ENCODE measurements at places on chromosomes 2 and 18.

DNA sequence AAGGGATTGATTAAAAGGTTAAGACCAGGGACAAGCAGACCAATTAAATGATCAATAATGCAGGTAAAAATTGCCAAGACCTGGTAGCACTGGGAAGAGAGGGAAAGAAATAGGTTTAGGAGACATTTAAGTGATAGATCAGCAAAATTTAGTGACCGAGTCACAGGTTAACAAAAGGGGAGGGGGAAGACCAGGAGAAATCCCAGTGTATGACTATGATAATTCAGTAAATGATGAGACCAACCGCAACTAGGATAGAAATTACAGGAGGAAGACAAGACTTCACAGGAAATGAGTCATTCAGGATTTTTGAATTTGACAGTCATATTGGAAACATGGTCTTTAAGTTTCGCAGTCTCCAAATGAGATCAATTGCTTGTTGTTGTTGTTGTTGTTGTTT is 62.9 kb downstream of the COBLL1 start:
- DNase-seq = no peak

DNA sequence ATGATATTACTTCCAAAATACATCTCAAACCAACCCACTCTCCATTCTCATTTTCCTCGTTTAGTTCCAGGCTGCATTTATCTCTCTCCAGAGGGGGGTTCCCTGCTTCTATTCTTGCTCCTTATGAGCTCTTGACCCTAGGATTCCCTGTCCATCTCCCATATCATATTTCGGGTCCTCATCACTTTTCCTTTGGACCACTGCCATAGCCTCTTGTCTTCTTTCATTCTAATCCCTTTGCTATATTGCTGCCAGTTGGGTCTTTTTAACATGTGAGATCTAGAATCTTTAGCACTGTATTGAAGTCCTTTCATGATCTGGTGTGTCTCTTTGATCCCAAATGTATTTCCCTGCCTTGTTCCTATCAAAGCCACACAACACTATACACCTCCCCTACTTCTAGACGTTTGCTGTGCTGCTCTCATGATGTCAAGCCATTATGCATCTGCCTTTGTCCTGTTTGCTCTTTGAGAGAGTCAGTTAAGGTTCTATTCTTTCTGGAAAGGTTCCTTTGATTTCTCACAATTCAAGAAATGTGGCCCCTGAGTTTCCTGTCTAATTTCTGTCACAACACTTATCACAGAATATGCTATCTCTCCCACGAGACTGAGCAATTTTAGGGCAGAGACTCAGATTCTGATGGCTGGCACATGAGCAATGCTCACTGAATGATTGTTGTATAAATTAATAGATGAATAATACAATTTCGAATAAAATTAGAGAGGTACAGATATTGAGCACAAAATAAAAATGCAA is 43.2 kb upstream of the SESTD1 start:
- no peak for DNase-seq

- DNase-seq = no peak
Measured at GRCh38 chr2:29495536-29496060, 380.4 kb downstream of the CLIP4 start.

GRCh38 chr2:56812432-56812831 is 628.6 kb downstream of the CCDC85A start:
- DNase-seq = no peak

DNA sequence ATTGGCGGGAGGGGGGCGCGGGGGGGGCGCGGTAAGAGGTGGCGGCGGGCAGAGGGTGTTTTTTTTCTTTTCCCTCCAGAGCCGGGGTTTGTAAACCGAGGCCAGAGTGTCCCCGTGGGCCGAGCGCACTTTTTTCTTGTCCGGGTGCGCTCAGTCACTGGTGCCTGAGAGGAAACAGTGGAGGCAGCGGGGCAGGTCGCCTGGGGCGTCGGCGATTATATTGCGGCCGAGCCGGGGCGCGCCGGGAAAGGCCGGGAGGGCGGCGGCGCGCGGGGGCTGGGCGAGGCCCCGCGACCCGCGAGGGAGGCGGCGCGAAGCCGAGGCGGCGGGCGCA is 275 bp downstream of the HOXD8 start:
- no peak for DNase-seq

DNA sequence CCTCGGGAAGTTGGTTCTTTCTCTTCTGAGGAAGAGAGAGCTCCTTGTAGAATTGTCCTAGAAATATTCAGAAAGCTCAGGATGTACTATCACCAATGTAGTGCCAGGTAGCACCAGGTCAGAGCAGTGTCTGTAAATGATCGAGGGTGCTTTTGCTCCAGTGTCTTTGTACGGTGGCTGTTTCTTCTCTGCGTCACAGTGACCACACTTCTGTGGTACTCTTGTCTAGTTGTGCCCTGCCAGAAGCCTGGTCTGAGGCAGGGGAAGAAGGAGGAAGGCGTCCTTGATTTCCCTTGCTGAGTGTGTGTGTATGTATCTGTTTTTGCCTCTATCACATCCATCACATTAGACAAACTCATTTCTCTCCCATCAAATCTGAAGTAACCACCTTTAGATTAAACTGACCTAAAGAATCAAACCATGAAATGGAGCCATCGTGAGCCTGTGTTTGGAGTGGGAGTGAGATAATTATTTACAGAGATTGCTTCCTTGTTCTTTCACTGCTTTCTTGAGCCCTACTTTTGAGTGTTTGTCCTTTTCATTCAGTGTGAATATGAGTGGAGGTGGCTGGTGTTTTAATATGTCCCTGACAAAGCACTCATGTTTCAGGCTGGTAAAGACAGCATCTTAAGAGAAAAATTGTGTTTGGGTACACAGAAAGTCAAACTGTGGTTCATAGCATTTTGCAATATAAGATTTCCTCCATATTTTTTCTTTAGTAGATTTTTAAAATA is 97.2 kb downstream of the ACOXL start:
- DNase-seq = no peak

- DNase-seq = no peak
Measured at GRCh38 chr18:41501848-41502247, 453.2 kb upstream of the PIK3C3 start.

DNA sequence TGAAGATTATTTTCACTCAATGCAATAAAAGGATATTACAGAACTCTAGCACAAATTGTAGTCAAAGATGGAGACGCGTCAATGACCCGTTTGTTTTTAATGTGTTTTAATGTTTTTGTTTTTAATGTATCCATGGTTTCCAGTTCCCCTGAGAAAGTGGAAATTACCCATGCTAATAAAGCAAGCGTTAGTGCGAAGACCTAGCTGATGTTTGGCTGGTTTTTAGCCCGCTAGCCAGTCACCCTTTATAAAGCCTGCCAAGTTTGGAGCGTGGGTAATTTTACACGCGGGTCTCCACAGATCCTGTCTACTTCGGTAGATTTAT is 430 bp upstream of the CHMP1B start:
- DNase-seq = no peak

- DNase-seq = no peak
Measured at GRCh38 chr2:238573916-238574315, 147.2 kb downstream of the ASB1 start.
